NCI-H1417 (cell line): ENCODE measurements at places on chromosomes 7 and 10.

DNA sequence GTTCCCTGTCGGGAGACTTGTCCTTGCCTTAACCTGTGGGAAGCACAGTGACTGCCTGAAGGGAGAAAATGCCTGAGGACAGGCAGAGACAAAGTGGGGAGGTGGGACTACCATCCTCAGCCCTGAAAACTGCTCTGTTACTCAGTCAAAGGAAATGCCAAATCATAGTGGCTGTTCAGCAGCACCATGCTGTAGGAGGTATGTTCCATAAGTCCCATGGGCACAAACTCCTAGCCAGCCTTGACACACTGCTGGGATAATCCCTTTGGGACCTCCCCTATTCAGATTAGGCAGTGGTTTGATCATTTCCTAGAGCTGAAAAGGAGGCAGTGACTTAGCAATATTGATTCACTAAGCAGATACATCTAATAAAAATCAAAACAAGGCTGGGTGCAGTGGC, 80.1 kb downstream of the MCU start:
- no peak for DNase-seq

GRCh38 chr10:8242295-8242872, 187.9 kb downstream of the GATA3 start:
- no peak for DNase-seq

GRCh38 chr10:29931833-29932232, 127.6 kb downstream of the JCAD start:
- DNase-seq, result no peak

GRCh38 chr10:103602028-103602851, 108.7 kb downstream of the NEURL1 start:
- no peak for DNase-seq

- DNase-seq, result peak; percentile 97
Measured at GRCh38 chr10:84139126-84140035, at the start of gene GHITM. Gene GHITM, plus strand, starts transcription at chr10:84139509. Its CDS starts 1,992 bp downstream, at chr10:84141501.

GRCh38 chr7:42212541-42213090, 24.4 kb downstream of the GLI3 start:
- no peak for DNase-seq

GRCh38 chr7:100952641-100953040, 3.3 kb downstream of the MUC3A start:
- no peak for DNase-seq

GRCh38 chr7:16356301-16356958, 64.9 kb downstream of the CRPPA start:
- DNase-seq, result no peak

- no peak for DNase-seq
Measured at GRCh38 chr10:72061491-72061890, 26.9 kb downstream of the SPOCK2 start.

DNA sequence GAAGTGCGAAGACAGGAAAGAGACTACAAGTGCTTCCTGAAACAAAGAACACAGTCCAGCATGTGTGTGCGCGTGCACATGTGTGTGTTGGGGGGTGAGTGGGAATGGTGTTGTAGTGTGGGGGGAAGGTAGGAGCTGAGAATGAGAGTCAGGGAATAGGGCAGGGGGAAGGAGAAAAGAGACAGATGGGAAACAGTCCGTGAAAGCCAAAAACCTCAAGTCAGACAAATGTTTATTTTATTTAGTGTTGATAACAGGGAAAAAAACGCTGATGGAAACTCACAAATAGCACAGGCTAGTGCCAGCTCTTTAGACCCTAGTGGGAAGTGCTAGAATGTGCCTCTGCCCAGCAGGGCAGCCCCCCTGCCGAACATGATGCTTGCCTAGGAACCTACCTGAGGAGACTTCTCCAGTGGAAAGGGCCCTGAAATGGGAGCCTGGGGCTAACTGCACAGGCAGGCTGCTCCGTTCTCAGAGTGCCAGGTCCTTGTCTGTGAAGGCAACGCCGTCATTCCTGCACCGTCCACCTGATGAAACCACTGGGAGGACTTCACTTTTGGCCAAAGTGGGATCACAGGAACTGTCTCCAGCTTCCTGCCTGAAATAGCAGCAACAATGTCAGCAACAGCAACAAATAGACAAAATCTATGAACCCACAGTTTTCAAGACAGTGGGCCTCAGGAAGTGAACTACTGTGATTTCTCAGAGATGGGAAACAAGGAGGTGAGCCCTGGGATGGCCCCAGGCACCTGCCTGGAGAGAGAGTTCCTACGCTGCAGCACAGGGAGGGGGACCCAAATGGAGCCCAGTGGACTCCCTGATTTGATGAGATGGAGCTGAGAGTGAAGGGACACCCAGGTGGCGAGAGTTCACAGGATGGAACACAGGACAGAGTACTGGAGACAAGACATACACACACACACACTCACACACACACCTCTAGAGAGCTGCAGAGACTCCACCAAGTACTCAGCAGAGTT, 379.7 kb downstream of the RPS24 start:
- no peak for DNase-seq

GRCh38 chr7:128164061-128164954, 76.8 kb upstream of the LEP start:
- DNase-seq, result no peak

DNA sequence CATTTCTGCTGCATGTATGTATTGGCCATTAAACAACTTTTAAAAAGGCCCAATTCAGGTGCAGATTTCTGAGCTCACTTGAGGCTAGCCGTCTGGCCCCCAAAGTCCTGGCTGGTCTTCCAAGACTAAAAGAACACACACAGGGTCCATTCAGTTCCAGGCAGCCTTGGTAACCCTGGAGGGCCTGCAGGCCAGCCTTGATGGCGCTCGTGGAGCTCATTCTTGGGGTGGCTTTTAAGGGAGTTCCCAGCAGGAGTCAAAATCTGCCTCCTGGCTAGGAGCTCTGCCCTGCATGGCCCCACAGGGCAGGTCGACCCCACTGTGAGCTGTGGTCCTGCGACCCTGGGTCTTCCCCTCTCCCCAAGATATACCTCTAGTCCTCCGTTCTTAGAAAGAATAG, 28.8 kb downstream of the ANXA11 start:
- no peak for DNase-seq

GRCh38 chr10:104255311-104255981, 754 bp downstream of the GSTO1 start:
- no peak for DNase-seq

DNA sequence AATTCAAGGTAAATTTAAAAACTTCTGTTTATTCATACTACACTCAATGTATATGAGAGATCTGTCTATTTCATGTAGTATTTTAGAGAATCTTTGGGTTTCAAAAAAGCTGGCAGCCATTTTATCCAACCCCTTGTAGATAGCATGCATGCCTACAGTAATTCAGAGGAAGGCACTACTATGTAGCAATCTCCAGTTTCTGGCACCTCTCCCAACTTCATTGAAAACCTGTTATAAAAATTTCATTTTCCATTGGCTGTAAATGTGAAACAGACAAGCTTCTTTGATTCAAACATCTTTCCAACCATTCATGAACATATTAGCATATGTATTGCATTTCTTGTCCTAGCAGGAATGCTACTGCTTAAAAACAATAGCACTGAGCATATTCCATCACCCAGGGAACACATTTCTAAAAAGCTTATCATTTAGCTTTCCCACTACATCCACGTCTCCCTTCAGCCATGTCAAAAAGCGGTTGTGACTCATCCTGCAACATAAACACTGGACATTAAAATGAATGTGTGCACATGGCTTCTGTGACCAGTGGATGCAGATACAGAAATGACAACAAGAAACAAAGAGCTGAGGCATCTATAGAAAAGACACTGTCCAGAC, 330.4 kb upstream of the AOAH start:
- DNase-seq, result no peak

GRCh38 chr10:102773986-102774385, 30.2 kb downstream of the WBP1L start:
- no peak for DNase-seq
